Bladder microvascular endothelial cell (primary cell): ENCODE measurements at places on chromosomes 12 and 14. TPM values are rescaled to one million over a fixed set of nuclear protein-coding genes. Genes with fewer than 3 reads are reported as not detected.

Gene CLEC1B
- total RNA-seq, result not detected in 2 replicates

Gene MYBPC1
- not detected in 2 replicates for total RNA-seq

Gene POU6F1
- 1.1 and 2.7 TPM in 2 replicates for total RNA-seq

Gene FLVCR2
- total RNA-seq, result 1.6 and 1.9 TPM in 2 replicates

Gene NAB2
- total RNA-seq, result 11.7 and 15.3 TPM in 2 replicates

Gene CCND2
- 35.9 and 330 TPM in 2 replicates for total RNA-seq
